Activated CD8-positive, alpha-beta T cell treated with anti-CD3 and anti-CD28 coated beads, Interleukin-2, amount 10 ng/mL, durations not matched to agents 7 days and 5 days (primary cell): ENCODE measurements at places on chromosomes 3 and 15.

DNA sequence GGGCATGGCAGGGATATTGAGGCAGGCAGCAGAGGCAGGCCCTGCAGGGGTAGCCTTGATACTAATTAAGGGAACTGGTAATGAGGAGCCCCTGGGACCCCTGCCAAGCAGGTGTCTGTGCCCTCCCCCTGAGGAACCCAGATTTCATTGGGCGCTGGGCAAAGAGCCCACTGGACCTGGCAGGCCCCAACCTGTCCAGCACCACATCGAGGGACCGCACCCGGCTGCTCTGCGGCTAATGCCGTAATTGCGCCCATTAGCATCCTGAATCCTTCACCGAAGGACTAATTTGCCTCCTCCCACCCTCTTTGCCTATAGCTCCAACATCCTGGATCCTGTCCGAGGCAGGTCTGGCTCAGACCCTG is 13.7 kb upstream of the SEMA3B start:
- no peak for DNase-seq

DNA sequence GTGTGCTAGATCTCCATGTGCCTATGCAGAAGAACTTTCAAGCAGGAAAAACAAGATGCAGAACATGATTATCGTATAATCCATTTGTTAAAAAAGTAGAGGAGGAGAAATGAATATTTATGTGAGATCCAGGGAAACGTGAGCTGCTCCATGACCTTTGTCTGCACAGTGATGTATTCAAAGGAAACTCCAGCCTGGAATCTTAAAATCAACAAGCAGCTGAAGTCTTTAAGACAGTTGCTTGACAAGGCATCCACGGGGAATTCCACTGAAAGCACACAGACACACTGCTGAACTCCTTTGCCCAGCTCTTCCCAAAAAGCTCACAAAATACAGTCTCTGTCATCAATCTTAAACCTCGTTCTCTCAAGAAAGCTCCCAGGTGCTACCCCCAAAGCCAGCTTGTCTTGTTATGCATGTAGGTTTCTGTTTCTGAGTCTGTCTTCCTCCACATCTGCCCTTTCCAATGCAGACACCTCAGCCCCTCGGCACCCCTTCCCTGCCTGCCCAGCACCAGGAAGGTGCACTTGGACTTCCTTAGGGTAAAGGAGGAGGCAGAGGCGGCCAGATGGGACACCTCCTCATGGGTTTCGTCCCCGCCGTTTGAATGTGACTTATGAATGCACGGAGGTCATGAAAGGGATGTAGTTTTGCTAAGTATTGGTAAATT is 28.7 kb downstream of the LRRK1 start:
- no peak for DNase-seq

- DNase-seq: no peak
These were observed 831 bp upstream of the ROBO2 start for GRCh38 chr3:77038930-77039605.

- no peak for DNase-seq
These were observed 1045.9 kb downstream of the MCTP2 start for GRCh38 chr15:95277266-95277665.

- no peak for DNase-seq
These were observed 102.8 kb downstream of the STT3B start for GRCh38 chr3:31635545-31635944.

GRCh38 chr3:121835465-121835801 is 424 bp downstream of the EAF2 start:
- DNase-seq: no peak
